Heart left ventricle (tissue), 16 donors: ENCODE measurements at places on chromosomes 7 and 10. TPM values are rescaled to one million over a fixed set of nuclear protein-coding genes. Genes with fewer than 3 reads are reported as not detected.

Gene KIAA1217
- total RNA-seq, result 40.6 TPM

Gene STAG3
- 0.96 TPM for total RNA-seq

Gene SLC26A5
- not detected for total RNA-seq

Gene ANKRD2
- 56.7 TPM for total RNA-seq

Gene TMEM178B
- 18.6 TPM for total RNA-seq

Gene ITPRID1
- not detected for total RNA-seq

Gene SEPTIN14
- total RNA-seq, result not detected

Gene C10orf143
- 0.32 TPM for total RNA-seq

Gene COBL
- total RNA-seq, result 88.7 TPM

Gene ATP5F1C
- total RNA-seq, result 637 TPM

Gene H2BK1
- not detected for total RNA-seq

Gene PRSS37
- total RNA-seq, result not detected

Gene PTER
- 17.5 TPM for total RNA-seq

Gene LDB3
- 1,716 TPM for total RNA-seq

Gene SKIDA1
- 3.6 TPM for total RNA-seq

Gene UCMA
- total RNA-seq, result not detected

Gene STEAP1
- total RNA-seq, result 0.64 TPM

Gene POLD2
- total RNA-seq, result 150 TPM

Gene STOX1
- 1.2 TPM for total RNA-seq

Gene KAZALD1
- 5.7 TPM for total RNA-seq

Gene TMEM139
- total RNA-seq, result 12.1 TPM

Gene BAG3
- total RNA-seq, result 219 TPM

Gene TNRC18
- 66.6 TPM for total RNA-seq

Gene IGFBP3
- 127 TPM for total RNA-seq

Gene GRM3
- not detected for total RNA-seq

Gene RADIL
- 9.0 TPM for total RNA-seq

Gene EFCAB10
- total RNA-seq, result not detected

Gene OR2A5
- not detected for total RNA-seq

Gene PCLO
- total RNA-seq, result 1.4 TPM

Gene LOXL4
- 1.2 TPM for total RNA-seq

Gene NET1
- total RNA-seq, result 25.1 TPM

Gene MSS51
- total RNA-seq, result 5.3 TPM

Gene NEUROD6
- not detected for total RNA-seq
